ENCODE measurements at places on chromosomes 12 and 14. TPM values are rescaled to one million over a fixed set of nuclear protein-coding genes. Genes with fewer than 3 reads are reported as not detected.

DNA sequence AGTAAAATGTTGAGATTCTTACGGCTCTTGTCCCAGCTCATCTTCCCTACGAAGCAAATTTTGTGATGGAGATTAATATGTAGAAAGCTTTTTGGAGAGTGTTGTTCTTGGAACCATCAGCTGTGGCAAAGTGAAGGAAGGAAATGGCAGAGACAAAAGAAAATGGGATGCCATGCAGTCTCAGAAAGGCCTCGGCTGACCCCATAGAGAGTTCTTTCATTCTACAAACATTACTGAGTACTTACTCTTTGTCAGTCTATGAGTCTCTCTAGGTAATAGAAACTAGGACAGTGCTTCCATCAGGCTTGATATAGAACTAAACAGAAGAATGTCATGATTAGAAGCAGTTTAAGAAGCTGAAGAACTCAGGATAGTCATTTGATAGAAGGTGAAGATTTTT lies 134.1 kb downstream of the PLEKHA5 start:
- DNase-seq = no peak

GRCh38 chr14:24139272-24139934 lies 2.0 kb downstream of the EMC9 start:
- DNase-seq = no peak

DNA sequence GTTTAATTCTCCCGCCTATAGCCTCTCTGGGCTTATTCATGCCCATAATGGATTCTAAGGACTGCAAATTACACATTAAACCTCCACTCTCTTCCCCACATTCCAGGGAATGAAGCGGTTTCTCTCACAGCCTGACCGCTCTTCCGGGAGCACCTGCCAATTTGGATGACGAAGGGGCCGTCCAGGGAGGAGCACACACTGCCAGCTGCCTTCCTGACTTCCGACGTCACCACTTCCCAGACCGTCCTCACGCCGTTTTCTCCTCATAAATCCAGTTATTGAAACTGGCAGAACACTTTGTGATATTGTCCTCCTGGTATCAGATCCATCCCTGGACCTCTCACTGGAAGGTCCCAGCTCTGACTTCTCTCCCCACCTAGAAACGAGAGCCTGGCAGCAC lies 87.6 kb downstream of the GCH1 start:
- DNase-seq = no peak

DNA sequence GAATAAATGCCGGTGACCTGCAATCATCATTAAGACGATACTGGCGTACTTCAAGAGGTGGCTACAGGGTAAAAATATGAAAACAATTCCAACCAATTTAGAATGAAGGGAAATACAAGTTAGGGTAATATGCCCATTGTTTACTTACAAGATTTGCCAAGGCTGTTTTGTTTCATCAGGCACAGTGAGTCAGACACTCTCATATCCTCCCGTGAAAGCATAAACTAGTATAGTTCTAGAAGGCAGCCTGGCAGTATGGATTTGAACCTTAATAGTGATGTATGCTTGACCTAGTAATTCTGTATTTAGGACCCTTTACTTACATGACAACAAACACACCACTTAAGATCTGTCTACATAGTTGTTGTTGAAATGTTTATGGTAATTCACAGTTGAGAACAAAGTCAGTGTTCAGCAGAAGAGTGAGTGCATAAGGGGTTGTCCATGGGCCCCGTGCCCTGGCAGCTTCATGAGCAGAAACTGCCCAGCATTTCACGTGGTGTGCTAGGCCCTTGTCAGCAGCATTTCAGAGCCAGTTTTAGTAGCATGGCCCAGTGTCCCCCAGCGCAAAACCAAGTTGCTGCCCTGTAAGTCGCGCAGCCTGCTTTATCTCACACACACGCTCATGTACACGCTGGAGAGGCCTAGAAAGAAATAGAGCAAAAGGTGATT lies 80.8 kb downstream of the EP400 start:
- DNase-seq = no peak

GRCh38 chr12:102144221-102144620 lies 24.2 kb downstream of the PARPBP start:
- DNase-seq = no peak

Gene CCDC60
- total RNA-seq = not detected

DNA sequence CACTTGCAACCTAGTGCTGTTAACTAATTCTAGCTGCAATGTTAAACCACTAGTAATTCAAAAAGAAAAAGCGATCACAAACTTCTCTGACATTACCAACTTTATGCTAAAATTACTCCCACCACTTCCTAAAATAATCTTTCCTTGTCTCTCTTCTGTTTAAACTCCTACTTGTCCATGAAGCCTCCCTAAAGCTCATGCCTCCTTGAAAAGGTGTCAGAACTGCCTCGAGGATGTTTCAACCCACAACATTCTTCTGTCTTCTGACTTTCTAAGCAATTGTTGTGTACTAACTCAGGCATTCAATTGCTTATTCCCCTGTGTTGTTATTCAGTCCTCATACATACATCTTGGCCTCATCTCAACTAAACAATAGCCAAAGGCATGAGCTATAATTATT lies 5.9 kb downstream of the GNPTAB start:
- no peak for DNase-seq

DNA sequence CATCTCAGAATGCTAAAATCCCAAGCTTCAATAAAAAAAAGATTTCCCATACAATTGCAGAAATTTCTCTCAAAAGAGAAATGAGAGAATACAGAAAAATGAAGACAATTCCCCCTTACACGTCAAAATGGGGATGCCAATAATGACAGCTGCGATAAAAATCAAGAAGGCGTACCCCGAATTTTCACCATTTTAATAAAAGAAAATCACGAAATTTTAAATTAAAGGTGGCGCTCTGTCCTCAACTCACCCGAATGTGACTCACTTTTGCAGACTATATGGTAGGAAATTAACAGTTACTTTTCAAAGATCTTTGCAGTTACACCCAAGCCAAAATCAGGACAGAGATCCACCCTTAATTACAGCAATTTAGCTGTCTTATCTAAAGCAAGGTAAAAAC lies 2.1 kb downstream of the ATP2B1 start:
- no peak for DNase-seq

DNA sequence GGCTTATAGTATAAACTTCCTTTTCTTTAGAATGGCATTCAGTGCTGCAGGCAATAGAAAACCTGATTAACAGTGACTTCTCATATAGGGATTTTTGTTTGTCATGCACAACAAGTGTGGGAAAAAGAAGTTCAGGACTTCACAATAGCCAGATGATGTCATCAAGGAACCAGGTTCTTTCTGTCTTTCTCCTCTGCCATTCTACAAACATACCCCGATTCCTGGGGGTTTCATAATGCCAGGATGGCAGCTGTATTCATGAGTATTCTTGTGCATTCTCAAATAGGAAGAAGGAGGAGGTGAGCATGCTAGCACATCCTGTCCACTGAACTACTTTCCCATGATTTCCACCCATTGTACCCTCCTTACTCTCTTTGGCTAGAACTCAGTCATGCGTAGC lies 182.7 kb upstream of the EEA1 start:
- DNase-seq = no peak

Gene MEG3
- total RNA-seq = 82.2 TPM

Gene YEATS4
- 4.5 TPM for total RNA-seq

DNA sequence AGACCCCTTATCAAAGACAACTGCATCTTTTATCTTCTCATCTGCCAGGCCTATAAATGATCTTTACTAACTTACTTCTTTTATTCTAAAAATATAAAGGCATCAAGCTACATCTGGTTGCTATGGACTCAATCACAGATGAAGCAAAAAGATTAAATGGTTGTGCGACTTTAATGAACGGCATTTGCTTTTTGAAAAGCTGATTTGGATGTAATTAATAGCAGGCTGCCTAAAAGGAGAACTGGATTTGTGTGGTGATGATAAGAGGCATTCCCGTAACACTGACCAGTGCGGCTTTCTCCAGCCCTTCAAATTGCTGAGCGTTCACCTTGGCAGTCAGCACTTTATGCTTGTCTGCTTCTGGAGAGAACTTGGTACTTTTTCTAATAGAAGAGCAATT lies 103.8 kb downstream of the ARMH4 start:
- no peak for DNase-seq

DNA sequence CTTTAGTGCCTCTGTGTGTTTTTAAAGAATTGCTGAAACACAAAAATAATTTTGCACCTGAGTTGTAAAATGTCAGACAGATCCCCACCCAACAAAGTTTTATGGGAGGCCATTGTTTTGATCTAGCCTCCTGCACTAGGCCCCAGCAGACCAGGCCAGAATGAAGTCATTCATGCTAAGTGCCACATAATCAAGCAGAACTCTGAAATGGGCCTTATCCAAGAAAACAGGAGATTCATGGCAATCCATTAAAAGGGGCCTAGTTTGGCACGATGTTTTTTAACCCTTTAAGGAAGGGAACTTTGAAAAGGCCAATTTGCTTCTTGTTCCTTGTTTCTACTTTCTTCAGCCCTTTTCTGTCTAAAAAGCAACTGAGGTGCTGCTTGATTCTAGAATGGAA lies 260.9 kb downstream of the ITPR2 start:
- no peak for DNase-seq

DNA sequence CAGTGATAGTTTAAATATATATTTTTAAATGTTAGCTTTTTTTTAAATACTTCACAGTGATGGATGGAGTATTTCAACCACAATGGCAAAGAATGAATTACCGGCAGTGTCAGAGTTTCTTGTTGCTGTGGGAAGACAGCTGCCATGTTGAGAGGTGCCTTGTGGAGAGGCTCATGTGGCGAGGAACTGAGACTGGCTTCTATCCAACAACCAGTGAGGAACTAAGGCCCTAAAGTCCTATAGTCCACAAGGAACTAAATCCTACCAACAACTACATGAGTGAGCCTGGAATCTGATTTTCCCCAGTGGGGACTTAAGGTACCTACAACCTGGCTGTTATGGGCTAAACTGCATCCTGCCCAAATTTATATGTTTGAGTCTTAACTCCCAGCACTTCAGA lies 220.2 kb upstream of the PLEKHG7 start:
- DNase-seq = no peak

GRCh38 chr12:67410667-67411067 lies 141.5 kb downstream of the CAND1 start:
- DNase-seq = no peak

Gene GLIPR1L1
- total RNA-seq = not detected

DNA sequence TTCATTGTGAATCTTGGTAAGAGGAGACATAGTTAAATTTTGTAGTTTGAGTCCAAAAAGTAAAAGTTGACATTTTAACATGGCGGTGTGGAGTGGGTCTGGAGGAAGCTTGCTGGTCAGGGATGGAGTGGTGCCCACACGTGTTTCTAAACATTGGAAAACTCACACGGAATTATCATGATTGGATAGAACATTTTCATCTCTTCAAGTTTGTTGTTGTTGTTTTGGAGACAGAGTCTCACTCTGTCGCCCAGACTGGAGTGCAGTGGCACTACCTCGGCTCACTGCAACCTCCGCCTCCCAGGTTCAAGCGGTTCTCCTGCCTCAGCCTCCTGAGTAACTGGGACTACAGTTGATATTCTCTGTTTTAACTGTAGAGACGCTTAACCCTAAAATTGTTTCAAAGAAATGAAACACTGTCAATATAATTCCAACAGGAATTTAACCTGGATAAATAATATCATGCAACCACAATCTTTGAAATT lies 502 bp upstream of the MBIP start:
- no peak for DNase-seq

GRCh38 chr12:53803194-53803593 lies 51.4 kb upstream of the CISTR start:
- no peak for DNase-seq

DNA sequence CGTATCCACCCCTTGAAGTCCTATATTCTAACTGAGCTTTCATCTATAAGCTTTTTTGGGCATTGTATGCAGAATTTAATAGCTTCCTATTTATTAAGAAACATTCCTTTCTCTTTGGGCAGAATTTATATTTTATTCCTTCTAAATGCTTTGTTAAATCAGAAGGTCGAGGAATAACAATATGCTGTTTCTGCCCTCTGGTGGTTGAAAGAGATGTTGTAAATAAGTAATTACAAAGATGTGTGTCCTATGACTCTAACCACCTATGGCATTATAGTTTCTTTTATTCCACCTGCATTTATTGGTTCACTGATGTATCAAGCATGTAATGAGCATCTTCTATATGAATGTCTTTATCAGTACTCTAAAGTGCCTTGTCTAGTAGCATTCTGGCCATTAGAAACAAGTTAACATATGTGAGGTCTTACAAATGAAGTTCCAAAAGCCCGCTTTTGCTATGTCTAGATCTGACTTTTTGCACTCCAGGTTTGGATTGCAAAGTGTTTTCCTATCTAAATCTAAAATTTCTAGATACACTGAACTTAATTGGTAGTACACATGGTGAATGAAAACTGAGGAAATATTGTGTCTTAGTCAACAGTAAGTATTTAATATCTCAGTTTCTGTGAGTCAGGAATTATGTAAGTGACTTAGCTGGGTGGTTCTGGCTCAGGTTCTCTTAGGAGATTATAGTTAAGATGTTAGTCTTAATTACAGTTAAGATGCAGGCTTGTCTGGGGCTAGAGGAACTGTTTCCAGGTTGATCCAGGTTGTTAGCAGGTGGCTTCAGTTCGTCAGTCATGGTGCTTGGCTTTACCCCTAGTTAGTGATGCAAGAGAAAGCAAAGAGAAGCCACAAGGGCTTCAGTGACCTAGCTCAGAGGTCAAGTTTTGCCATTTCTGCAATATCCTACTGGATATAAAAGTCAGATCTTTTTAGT lies 57.5 kb downstream of the PLEKHA5 start:
- no peak for DNase-seq

- DNase-seq = no peak
Measured at GRCh38 chr12:45893240-45893639, 97.1 kb downstream of the SCAF11 start.

GRCh38 chr12:59005193-59005955 lies 85.1 kb upstream of the LRIG3 start:
- no peak for DNase-seq

GRCh38 chr14:76050797-76051392 lies 65.3 kb downstream of the IFT43 start:
- DNase-seq = no peak

GRCh38 chr14:50116966-50117365 lies 594 bp upstream of the VCPKMT start:
- no peak for DNase-seq

Gene KRT72
- total RNA-seq = not detected

Gene SERPINA10
- total RNA-seq = not detected

Gene SERPINA9
- total RNA-seq = not detected

Measured in mesenteric fat pad (tissue), 1 donor.